ENCODE measurements at places on chromosomes 2 and 18. TPM values are rescaled to one million over a fixed set of nuclear protein-coding genes. Genes with fewer than 3 reads are reported as not detected.

GRCh38 chr2:173442542-173442941 lies 87.9 kb downstream of the CDCA7 start:
- no peak for DNase-seq

GRCh38 chr18:23213200-23213599 lies 77.9 kb downstream of the CABLES1 start:
- DNase-seq = no peak

DNA sequence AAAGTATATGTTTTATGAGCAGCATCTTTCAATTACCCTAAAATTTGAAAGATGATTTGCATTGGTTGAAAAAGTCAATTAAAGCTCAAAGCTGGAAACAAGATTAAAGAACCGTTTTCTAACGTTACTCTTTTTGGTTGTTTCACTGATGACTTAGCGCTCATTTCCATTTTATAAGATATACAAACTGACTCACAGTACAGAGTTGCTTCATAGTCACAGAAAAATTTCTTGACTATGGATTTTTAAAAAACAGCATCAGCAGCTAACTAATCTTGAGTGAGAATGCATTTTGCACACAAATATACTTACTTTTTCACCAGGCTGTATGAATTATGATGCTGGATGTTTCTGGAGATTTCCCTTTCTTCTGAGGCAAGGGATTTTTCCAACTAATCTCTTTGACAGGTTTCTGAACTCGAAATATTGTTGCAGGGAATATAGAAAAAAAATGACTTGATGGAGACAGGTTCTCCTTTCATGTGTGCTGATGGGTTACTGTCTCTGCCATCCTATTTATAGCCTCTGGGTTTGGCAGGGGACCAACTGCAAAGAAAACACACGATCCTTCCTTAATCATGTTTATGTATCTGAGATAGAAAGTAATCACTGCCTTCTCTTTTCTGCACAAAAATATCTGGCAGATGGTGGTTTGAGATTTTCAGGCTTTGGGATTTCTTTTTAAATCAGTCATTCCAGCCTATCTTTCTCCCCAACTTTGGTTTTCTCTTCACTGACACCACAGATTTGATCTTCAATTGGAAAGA lies 129.4 kb upstream of the DAPL1 start:
- no peak for DNase-seq

The UGT1A5 gene
- not detected for total RNA-seq

GRCh38 chr2:80113399-80113798 lies 191.2 kb downstream of the LRRTM1 start:
- no peak for DNase-seq
